ENCODE measurements at places on chromosomes 16 and 17.

GRCh38 chr16:3249020-3249419, 7.4 kb downstream of the MEFV start:
- no peak for DNase-seq

GRCh38 chr17:2786176-2786881, 9.9 kb upstream of the RAP1GAP2 start:
- peak; percentile 74 for DNase-seq

DNA sequence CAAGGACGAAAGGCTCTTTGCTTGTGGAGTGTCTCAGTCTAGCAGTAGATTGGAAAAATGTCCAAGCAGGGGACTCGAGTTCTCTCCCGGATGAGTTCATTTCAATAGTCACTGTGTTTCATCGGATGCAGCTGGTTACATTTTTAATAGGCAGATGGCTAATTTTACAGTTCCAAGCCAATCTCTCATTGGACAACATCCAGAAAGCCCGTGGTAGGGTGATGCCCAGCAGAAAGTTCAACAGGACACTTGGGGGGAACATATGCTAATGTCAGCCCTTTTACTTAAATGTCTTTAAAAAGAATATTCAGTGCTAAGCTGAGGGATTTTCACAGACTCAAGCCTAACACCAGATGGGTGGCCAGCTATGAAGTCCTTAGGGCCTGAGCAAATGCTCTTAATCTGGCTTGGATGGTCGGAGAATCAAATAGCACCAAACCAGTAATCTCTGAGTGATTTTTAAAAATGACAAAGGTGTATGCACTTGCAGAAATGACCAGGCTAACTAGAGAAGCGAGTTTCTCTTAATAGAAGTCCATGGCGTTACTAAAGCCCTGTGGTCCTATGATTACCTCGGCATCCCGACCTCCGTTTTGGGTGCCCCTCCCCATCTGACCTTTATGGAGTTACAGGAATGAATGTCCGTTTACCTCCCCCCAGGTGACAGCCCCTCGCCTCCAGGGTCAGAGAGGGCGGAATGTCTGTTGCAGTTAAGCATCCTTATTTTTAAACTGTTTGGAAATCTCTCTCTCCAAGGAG, 289.2 kb upstream of the SALL1 start:
- DNase-seq: no peak

GRCh38 chr17:11644265-11645212, 46.3 kb downstream of the DNAH9 start:
- DNase-seq: peak; percentile 65
